ENCODE measurements at places on chromosomes 2 and 18.
A peak's percentile ranks its signal among the peaks of the same experiment; 100 is the strongest.

DNA sequence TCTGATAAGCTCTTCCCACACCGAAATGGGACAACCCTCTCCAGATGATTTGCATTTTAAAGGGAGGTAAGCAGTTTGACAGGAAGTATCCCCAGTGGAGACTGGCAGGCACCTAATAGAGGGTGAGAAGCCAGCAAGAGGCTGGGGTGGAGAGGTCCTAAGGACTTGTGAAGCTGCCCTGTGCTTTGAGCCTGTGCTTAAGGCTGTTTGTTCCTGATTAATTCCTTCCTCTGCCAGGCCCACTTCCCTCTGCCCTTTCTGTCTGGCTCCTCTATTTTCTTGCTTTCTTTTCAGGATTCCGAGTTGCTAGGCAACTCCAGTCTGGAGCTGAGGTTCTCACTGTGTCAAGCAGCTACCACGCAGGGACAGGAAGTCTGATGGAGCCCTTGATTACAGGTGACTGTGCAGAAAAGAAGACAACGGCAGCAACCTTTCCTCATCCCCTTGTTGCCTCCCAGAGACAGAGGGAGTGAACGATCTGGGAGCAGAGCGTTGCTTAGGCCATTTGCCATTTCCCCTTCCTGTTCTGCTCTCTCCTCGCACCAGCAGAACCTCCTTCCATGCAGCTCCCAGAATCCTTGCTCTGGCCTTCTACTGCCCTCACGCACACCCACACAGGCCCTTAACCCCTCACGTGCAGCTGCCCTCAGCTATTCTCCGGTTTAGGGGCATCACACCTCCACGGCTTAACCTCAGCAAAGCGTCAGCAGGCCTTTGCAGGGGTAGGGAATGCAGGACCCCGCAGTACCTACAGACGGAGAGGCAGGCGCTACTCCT lies 103.6 kb upstream of the CELF4 start:
- DNase-seq = no peak

DNA sequence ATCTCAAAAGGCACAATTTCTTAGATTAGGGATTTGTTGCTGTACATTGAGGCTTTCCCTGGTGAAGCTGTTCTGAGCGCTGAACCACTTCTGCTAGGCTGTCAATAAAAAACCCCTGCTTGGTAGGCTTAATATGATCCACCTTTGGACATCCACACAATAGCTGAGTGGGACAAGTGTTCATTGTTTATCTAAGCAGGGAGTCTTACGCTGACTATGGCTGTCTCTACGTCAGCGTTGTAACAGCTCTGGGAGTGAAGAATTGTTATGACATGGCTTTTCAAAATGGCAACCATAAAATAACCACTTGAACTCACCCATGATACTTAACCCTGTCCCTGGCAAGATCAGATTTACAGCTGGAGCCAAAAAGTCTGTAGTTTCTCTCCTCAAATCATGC lies 111.5 kb upstream of the SULT1C3 start:
- no peak for DNase-seq

GRCh38 chr2:128549646-128550260 lies 231.1 kb upstream of the HS6ST1 start:
- DNase-seq = no peak

DNA sequence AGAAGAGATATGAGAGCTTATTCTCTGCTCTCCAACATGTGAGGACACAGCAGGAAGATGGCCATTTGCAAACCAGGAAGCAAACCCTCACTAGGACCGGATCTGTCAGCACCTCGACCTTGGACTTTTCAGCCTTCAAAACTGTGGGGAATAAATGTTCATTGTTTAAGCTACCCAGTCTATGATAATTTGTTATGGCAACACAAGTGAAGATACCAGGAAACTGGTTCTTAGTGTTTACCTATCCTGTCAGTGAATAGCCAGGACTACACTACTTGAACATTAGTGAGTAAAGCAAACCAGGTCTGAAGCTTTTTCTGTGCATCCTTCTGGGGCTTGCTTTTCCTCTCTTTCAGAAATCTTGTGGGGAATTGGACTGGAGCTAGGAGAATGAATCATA lies 44.4 kb upstream of the BARD1 start:
- DNase-seq = no peak

- DNase-seq = no peak
Measured at GRCh38 chr2:105406221-105406620, 7.4 kb upstream of the FHL2 start.

DNA sequence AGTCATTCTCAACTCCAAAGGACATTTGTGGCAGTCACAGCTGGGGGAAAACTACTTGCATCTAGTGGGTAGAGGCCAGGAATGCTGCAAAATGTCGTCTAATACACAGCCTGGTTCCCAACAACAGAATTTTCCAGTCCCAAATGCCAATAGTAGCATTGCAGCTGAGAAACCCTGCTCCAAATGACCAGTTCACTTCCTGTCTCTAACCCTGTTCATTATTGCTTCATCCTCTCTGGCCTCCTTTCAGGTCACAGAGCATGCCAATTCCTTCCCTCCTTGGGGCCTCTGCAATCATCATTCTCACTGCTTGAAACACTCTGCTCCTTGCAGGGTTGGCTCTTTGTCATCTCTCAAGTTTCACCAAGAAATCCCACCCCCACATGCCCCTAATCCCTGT lies 139.1 kb downstream of the IRS1 start:
- DNase-seq = peak; percentile 83

DNA sequence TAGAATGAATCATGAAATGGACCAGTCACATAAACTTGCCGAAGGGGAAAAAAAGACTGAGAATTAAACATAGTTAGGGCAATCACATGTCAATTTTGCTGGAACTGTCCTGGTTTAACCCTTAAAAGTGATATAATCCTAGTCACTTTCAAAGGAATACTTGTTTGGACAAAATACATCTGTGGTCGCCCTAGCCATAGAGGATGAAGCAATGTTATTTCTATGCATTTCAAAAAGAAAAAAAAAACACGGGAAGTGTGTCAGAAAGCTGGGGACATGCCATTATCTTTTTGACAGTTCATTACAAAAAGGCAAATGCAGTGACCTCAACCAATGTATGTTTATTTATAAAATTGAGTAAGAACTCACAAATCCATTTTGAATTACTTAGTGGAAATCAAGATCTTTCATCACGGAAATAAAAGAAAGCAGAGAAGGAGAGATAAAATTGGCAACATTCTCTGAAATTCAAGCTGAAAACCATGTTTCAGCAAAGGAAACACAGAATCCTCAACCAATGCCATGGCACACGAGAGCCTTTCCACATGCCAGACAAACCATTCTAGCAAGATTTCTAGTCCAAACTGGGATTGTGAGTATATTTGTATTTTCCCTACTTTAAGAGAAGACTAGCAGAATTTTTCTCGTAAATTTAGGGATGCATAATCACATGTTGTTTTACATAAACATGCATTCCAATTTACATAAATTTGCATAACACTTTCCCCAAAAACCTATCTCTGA lies 854.3 kb upstream of the ACVR2A start:
- no peak for DNase-seq

DNA sequence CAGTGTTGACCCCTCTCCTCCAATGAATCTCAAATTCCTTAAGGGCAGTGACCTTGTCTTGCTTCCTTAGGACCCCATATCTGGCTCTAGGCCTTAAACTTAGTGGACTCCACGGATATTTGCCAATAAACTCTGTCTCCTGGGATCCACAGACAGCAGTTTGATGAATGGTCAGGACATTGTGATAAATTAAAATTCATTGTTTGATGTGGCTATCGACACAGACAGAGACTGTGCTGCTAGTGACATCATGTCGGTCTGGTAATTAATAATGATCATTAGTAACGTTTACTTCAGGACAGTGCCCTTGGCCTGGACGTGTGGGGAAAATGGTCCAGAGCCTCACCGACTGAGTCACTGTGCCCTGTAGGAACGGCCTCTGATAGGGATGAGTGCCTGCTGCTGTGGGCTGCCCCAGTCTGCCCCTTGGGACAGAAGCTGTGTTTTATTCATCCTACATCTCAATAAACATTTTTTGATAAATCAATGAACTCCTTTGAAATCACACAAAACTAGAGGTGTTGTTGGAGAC lies 5.2 kb upstream of the SLC35F6 start:
- no peak for DNase-seq

- no peak for DNase-seq
Measured at GRCh38 chr2:58984731-58985130, 743.6 kb upstream of the FANCL start.

- DNase-seq = peak; percentile 23
Measured at GRCh38 chr2:209526561-209526960, 102.7 kb downstream of the MAP2 start.

- no peak for DNase-seq
Measured at GRCh38 chr2:160347269-160347863, 146.2 kb downstream of the RBMS1 start.

GRCh38 chr2:16204886-16205620 lies 264.7 kb downstream of the MYCN start:
- DNase-seq = no peak

- no peak for DNase-seq
Measured at GRCh38 chr2:116706396-116706795, 1108.1 kb upstream of the DDX18 start.

DNA sequence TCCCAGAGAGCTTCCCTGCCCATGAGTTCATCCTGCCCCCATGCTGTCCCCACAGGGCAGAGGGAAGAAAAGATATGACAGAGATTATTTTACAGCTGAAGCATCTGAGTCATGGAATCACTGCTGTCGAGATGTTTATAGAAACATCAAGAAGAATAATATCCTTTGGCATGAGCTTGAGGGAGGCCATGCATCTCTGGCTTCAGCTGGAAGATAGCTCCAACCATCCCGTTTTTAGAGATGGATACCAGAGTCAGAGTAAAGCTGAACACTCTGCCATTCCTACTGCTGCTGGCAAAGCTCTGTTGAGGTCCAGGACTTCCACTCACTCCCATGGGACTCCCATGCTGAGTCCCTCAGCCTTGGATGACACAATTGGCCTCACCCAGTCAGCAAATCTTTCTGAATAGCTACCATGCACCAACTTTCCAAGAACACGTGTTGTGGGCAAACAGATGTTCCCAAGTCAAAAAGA lies 167.8 kb downstream of the TTC32 start:
- DNase-seq = no peak

- no peak for DNase-seq
Measured at GRCh38 chr2:181218401-181218821, 238.0 kb downstream of the UBE2E3 start.

DNA sequence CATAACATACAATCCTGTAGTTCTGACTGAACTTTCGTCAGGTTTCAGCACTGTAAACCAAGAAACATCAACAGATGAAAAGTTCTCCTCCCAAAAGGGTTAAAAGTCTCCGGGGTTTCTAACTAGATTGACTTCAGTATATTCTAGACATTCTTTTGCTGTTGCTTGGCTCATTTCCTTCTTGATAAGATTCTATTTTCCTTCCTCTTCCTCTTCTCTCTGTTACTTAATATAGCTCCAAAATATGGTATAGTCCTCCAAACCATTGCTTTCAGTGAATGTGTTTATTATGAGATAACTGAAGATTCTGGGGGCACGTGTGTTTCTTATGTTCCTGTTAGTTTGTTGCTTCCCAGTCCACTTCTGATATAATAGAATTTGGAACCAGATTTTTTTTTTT lies 46.4 kb upstream of the MAP4K3 start:
- DNase-seq = no peak

DNA sequence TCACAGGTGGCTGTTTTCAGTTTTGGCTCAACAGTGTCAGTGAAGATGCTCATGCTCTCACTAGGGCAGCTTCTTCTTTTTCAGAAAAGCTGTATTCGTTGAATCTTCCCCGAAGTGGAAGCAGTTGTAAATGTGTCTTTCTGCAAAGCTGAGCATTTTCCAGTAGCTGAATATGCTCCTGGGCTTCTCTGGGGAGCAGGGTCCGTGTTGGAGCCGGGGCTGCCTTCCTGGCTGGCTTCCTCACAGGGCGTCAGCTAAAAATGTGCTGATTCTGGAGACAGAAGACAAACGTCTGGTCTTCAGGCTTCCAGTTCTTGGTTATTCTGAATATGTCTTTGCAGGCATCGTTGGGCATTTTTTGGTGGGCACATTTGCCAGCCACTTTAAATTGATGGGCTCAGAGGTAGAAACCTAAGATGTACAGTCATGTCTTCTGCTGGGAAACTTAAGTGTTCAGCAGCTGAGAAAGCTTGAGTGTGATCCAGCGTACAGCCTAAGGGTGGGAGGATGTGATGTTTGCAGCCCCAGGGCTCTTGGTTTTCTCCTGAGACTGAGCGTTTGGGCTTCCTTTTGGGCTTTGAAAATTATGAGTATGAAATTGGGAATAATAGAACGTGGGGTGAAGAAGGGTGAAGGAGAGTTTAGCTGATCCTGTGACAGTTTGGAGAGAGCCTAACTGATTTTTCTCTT lies 19.0 kb downstream of the SETBP1 start:
- DNase-seq = no peak

- DNase-seq = peak; percentile 80
Measured at GRCh38 chr18:28176948-28177827, at the start of gene CDH2. CDH2 (minus strand) TSS chr18:28177130; CDS start chr18:28177022, 108 bp downstream.

DNA sequence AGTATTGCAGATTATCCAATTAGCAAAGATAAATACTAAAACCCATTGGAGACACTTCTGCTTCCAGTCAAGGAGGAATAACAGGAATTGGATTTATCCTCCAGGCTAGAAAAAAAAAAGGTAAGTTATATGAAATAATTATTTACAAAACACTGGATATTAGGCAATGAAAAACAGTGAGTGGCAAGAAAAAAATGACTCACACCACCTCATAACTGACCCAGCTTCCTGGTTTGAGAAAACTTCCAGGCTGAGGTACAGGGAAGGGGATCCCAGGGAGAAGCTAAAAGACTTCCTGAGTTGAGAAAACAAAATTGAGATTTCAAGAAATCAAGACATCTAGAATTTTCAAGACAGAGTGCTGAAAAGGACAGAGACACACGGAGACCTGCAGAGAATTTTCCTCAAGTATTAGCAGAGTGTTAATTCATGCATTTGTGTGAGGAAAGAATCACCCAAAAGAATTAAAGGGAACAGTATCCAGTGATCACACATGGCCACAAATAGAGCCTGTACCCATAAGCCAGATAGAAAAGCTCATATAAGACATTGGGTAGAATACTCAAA lies 17.4 kb downstream of the SRD5A2 start:
- no peak for DNase-seq

DNA sequence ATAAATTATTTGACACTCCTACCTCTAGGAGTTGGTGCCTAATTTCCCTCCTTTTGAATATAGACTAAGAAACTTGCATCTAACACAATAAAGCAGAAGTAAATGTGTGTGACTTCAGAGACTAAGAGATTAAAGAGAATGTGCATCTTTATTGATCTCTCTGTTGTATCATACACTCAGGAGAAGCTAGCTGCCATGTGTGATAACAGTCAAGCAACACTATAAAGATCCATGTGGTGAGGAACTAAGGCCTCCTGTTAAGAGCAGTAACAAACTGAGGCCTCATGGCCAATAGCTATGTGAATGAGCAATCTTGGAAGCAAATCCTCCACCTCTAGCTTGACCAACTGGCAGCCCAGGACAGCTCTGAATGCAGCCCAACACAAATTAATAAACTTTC lies 3.4 kb downstream of the FANCL start:
- no peak for DNase-seq

- DNase-seq = no peak
Measured at GRCh38 chr2:28602751-28603639, 107.1 kb downstream of the PLB1 start.

DNA sequence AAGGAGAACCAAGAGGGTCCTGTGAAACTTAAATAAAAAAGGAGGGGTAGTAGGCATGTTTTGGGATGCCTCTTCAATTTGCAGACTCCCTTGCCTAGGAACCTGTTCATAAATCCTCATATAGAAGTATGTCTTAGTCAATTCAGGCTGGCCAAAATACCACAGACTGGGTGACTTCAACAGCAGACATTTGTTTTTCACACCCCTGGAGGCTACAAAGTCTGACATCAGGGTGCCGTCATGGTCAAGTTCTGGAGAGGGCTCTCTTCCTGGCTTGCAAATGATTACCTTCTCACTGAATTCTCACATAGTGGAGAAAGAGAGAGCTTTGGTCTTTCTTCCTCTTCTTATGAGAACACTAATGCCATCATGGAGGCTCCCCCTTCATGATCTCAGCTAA lies 4.1 kb upstream of the TCF4 start:
- no peak for DNase-seq
